A549 (cell line): ENCODE measurements at places on chromosomes 3 and 15. TPM values are rescaled to one million over a fixed set of nuclear protein-coding genes. Genes with fewer than 3 reads are reported as not detected.

AGTR1 gene
- 0.71 to 1.1 TPM (median 0.92 TPM) in 3 replicates for polyA plus RNA-seq

STT3B gene
- 88.9 to 92.9 TPM (median 92.1 TPM) in 3 replicates for polyA plus RNA-seq

IL5RA gene
- not detected in 3 replicates for polyA plus RNA-seq

DUOX2 gene
- polyA plus RNA-seq = 0.03 to 0.07 TPM (median 0.05 TPM) in 3 replicates

MYO1E gene
- 168 to 202 TPM (median 181 TPM) in 3 replicates for polyA plus RNA-seq
